ENCODE measurements at places on chromosomes 2 and 18.
A peak's percentile ranks its signal among the peaks of the same experiment; 100 is the strongest.

DNA sequence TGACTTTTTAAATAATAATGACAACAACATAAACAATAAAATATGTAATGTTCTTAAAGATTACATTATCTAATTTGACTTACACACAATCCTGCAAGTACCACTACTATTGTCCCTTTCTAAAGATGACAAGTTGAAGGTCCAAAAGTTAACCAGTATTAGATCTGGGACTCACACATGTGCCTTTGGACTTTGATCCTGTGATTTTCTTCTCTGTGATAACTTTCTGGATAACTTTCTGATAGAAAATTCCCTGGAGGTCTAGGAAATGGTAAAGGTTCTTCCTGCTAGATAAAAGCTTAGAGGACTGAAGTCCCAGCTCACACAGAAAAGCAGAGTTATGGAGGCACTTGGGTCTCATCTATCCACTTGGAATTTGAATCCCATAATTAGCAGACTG is 311.9 kb upstream of the KLHL29 start:
- DNase-seq = no peak

DNA sequence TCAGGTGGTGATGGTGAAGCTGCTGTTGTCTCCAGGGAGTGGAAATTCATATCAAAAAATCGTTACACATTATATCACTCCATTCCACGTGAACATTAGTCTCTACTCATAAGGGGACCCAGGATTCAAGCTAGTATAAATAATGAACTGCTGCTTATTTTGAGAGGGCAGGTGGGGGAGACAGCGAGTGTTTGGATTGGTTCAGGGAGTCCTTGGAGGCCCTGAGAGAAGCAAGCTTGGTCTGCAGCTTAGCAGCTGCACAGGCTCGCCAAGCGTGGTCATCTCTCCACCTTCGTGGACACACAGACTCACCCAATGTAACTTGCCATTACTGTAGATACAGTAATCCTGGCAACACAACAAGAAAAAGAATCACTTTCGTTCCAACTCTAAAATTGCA is 177.6 kb downstream of the ZNF521 start:
- no peak for DNase-seq

DNA sequence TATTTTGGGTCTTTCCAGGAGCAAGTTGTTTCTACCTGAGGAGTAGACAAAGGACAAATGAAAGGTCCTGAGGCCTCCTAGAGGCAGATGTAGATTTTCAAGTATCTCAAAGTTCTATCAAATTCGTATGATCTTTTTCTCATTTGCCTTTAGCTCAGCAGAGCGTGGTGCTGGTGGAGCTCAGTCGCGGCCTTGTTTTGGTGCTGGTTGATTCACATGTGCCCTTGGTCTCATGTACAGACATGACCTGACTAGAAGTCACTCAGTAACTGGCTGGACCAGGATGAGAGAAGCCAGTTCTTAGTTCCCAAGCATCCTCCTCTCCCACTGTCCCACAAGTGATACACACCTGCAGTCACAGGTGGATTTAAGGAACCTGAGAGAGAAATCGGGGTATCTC is 264.0 kb downstream of the PRKCE start:
- no peak for DNase-seq

- no peak for DNase-seq
These were observed 84.8 kb upstream of the RND3 start for GRCh38 chr2:150572194-150572766.

DNA sequence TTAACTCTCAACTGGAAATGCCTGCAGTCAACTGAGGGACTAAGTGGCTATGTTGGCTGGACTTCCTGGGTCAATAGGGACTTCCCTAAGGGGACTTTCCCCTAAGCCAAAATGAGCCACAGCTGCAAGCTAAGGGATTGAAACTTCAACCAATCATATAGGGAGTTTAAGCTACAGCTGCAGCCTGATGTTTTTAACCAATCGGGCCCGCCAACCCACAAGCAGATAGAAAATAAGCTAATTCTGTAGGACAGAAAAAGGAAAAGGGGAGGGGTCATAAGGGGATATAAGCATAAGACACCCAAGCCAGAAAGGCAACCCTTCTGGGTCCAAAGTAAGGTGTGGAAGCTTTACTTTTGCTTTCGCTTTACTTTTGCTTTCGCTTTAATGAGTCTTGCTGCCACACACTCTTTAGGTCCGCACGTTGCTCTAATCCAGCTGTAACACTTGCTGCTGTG is 927.5 kb downstream of the ERBB4 start:
- no peak for DNase-seq

- DNase-seq = peak; percentile 20
These were observed 451.4 kb downstream of the TNS1 start for GRCh38 chr2:217551252-217551899.

DNA sequence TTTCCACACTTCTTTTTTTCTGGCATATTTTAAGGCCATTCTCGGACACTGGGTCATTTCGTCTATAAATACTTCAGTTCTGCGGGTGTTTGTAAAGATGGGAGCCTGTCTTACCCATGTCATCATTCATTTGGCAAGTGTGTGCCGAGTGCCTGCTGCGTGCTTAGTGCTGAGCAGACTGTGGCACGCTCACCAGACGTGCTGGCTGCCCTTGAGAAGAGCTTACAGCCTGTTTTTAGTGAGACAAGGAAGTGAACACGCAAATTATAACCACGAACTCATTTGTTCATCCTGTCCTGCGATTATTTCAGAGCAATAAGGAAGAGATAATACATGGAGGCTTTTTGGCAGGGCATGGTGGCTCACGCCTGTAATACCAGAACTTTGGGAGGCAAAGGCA is 10.4 kb upstream of the STON1 start:
- no peak for DNase-seq

Measured in epithelial cell of proximal tubule (primary cell).